ENCODE measurements at places on chromosomes 1 and 21.

GRCh38 chr1:180184041-180184440 is 29.4 kb downstream of the QSOX1 start:
- no peaks in the 10 kb centered on the region for H3K27me3 ChIP-seq
- H3K27ac ChIP-seq, result no peak overlapping the region
- no peak overlapping the region for H3K4me3 ChIP-seq

- DNase-seq, result peak; percentile 11
- no peak overlapping the region for H3K27ac ChIP-seq
- H3K4me3 ChIP-seq, result no peak overlapping the region
- no peaks in the 10 kb centered on the region for H3K4me1 ChIP-seq
Measured at GRCh38 chr1:20723537-20724363, 5.9 kb upstream of the KIF17 start.

- no peak for DNase-seq
- H3K36me3 ChIP-seq, result peaks cover 52% of the 10 kb centered on the region
- H3K4me1 ChIP-seq, result no peaks in the 10 kb centered on the region
- H3K27me3 ChIP-seq, result no peaks in the 10 kb centered on the region
- H3K4me3 ChIP-seq, result no peak overlapping the region
Measured at GRCh38 chr1:224262373-224263054, 67.5 kb downstream of the NVL start.

- H3K27ac ChIP-seq, result peak overlapping the region; percentile 75
- peaks cover 7% of the 10 kb centered on the region for H3K4me1 ChIP-seq
- no peaks in the 10 kb centered on the region for H3K27me3 ChIP-seq
Measured at GRCh38 chr1:183180634-183181056, 5.4 kb upstream of the LAMC2 start.

GRCh38 chr1:60825593-60825992 is 256.8 kb upstream of the NFIA start:
- H3K4me3 ChIP-seq, result no peak overlapping the region
- H3K36me3 ChIP-seq, result no peaks in the 10 kb centered on the region
- H3K4me1 ChIP-seq, result no peaks in the 10 kb centered on the region

GRCh38 chr1:231857609-231858135 is 231.1 kb downstream of the DISC1 start:
- DNase-seq, result no peak
- no peaks in the 10 kb centered on the region for H3K27me3 ChIP-seq
- no peak overlapping the region for H3K4me3 ChIP-seq
- H3K27ac ChIP-seq, result no peak overlapping the region

- H3K36me3 ChIP-seq, result no peaks in the 10 kb centered on the region
- H3K4me1 ChIP-seq, result no peaks in the 10 kb centered on the region
- H3K27me3 ChIP-seq, result no peaks in the 10 kb centered on the region
- no peak overlapping the region for H3K27ac ChIP-seq
- DNase-seq, result no peak
Measured at GRCh38 chr1:100034470-100034869, 64.7 kb downstream of the SLC35A3 start.

- no peaks in the 10 kb centered on the region for H3K36me3 ChIP-seq
- no peak overlapping the region for H3K27ac ChIP-seq
- no peak for DNase-seq
- no peaks in the 10 kb centered on the region for H3K27me3 ChIP-seq
- H3K4me3 ChIP-seq, result no peak overlapping the region
Measured at GRCh38 chr1:178632653-178633052, 92.4 kb upstream of the RALGPS2 start.

DNA sequence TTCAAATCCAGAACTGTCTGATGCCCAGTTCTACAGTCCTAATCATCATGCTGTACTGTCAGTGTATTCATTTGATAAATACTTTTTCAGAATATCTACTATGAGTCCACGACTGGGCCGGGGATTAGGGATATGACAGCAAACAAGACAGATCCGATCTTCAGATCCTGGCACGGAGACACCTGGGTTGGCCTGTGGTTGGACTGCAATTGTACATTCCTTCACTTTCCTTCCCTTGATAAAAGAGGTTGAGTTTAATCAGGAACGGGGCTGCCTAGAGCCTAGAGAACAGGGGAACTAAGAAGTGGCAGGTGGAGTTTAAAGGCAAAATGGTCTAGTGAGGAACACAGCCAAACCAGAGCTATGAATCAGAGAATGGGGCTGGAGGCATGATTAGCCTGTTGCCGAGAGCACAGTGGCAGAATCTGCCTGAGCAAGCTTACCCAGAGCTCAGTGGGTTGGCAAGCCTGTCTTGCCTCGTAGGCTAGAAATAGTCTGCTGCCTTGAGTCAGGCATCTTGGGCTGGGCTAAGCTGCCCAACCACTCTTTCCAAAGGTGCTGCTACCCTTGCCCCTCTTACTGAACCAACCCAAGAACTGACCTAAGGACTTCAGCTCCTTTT is 38.1 kb upstream of the PTCH2 start:
- no peak overlapping the region for H3K4me3 ChIP-seq
- H3K36me3 ChIP-seq, result no peaks in the 10 kb centered on the region
- H3K4me1 ChIP-seq, result peaks cover 3% of the 10 kb centered on the region
- no peaks in the 10 kb centered on the region for H3K27me3 ChIP-seq
- H3K27ac ChIP-seq, result peak overlapping the region; percentile 27

GRCh38 chr1:46098027-46098712 is 34.3 kb downstream of the PIK3R3 start:
- no peak overlapping the region for H3K27ac ChIP-seq
- no peak overlapping the region for H3K4me3 ChIP-seq
- H3K4me1 ChIP-seq, result no peaks in the 10 kb centered on the region
- H3K36me3 ChIP-seq, result no peaks in the 10 kb centered on the region
- H3K27me3 ChIP-seq, result no peaks in the 10 kb centered on the region

DNA sequence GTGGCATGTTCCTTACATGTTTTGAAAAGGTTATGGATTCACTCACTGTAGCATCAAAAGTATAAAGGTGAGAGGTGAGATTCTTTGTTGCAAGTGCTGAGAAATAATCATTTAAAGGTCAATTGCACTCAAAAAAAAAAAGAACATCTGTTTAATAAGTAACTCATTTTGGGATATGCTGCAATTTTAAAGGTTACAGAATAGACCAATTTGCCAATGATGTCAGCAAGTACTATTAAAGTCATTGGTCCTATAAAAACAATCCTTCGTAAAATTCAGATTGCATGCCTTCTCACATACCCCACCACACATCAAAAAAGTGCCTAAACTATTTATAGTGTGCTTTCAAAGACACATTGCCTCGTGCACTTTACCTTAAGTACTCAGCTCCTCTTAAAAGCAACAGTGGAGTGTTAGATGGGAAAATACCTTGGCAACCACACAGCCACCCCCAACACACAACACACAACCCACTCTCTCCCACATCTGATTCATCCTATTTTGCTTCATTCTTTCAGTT is 218.2 kb upstream of the ADGRL2 start:
- H3K4me1 ChIP-seq, result peaks cover 6% of the 10 kb centered on the region
- H3K27me3 ChIP-seq, result no peaks in the 10 kb centered on the region
- DNase-seq, result no peak
- no peaks in the 10 kb centered on the region for H3K36me3 ChIP-seq

GRCh38 chr1:61083013-61083806 is 849 bp downstream of the NFIA start:
- H3K27me3 ChIP-seq, result no peaks in the 10 kb centered on the region
- H3K4me3 ChIP-seq, result peak overlapping the region; percentile 95
- H3K27ac ChIP-seq, result peak overlapping the region; percentile 99
- peaks cover 2% of the 10 kb centered on the region for H3K36me3 ChIP-seq

DNA sequence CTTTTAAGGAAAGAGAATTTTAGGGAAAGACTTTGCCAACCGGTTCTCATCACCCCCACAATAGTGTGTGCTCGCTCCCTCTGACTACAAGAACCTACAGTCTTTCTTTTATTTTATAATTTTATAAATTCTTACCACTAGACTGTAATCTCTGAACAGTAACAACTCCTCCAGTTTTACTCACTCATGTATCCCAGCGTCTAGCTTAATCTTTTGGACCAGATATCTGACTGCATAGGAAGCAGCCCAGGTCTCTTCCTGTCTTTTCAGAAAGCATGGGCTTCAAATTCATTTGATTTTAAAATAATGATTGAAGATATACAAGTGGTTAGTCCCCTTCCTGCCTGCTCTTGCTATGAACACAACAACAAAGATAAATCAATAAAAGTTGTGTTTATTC is 19.0 kb upstream of the DUSP10 start:
- no peak overlapping the region for H3K4me3 ChIP-seq
- DNase-seq, result no peak
- H3K27me3 ChIP-seq, result no peaks in the 10 kb centered on the region

DNA sequence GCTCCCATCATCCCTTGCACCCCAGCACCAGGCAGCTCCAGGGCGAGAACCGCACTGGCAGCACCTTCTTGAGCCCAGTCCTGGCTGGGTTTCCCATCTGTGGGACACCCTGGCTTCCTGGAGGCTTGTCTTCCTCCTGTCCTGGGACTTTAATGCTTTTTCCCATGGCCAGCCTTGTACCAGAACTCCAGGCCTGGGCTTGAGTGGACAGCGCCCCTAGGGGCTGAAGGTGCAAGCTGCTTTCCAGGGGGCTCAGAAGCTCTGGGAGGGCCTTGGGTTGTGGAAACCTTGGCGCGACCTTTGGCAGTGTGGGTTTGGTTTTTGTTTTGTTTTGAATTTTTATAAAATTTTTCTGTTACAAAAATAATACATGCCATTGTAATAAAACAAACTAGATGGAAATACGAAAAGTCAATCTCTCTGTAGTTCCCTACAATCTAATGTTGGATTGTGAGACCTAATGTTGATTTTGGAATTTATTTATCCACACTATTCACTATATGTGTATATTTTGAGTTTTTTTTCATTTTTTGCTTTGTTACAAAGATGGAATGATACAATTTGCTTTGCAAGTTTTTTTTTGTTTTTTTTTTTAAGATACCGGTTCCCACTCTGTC is 33.8 kb upstream of the RPL11 start:
- peaks cover 18% of the 10 kb centered on the region for H3K27me3 ChIP-seq
- no peaks in the 10 kb centered on the region for H3K36me3 ChIP-seq
- DNase-seq, result no peak
- no peak overlapping the region for H3K4me3 ChIP-seq
- no peaks in the 10 kb centered on the region for H3K4me1 ChIP-seq

DNA sequence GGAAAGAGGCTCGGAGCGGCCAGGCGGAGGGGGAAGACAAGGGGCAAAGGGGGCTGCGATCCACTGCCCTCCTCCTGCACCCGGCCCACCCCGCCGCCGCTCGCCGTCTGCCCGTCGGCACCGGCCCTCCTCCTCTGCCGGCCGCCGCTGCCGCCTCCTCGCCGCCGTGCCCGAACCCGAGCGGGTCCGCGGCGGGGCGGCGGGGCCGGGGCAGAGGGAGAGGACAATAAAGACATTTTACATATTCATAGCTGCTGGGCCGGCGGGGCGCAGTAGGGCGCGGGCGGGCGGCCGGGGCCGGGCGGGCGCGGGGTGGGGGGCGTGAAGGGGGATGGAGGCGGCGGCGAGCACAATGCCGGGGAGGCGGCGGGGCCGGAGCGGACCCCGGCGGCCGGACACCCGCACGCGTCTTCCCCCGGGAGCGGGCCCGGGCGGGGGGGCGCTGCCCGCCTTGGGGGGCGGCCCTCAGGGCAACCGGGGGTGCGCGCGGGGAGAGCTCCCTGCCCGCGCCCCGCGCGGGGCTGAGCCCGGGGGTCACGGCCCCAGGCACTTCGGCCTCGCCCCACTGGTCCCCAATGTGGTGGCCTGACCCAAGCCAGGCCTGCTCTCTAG is 546 bp downstream of the POU2F1 start:
- peaks cover 12% of the 10 kb centered on the region for H3K4me1 ChIP-seq
- H3K4me3 ChIP-seq, result peak overlapping the region; percentile 93
- no peaks in the 10 kb centered on the region for H3K27me3 ChIP-seq
- H3K27ac ChIP-seq, result peak overlapping the region; percentile 95

DNA sequence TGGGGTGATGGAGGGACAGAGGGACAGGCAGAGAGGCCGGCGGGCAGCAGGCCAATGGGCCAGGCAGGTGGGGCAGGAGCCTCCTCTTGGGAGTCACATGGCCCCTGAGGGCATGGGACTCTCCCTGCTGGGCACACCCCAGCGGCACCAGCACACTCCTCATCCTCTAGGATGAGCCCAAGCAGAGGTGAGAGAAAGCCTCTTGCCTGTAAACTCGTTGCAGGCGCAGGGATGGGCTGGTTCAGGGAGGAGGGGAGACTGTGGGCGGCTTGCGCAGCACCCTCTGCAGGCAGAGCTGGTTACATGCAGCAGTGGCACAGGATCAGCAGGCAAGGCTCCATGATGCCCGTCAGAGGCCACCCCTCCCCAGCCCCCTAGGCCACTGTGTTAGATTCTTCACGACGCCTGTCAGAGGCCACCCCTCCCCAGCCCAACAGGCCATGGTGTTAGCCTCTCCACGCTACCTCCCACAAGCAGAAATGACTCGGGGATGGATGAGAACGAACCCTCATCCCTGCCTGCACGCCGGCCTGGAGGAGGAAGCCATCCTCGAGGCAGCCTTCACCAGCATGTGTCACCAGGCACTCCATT is 209.7 kb upstream of the VAMP3 start:
- no peaks in the 10 kb centered on the region for H3K27me3 ChIP-seq
- no peaks in the 10 kb centered on the region for H3K36me3 ChIP-seq
- H3K27ac ChIP-seq, result no peak overlapping the region
- no peak for DNase-seq

GRCh38 chr1:914131-914890 is 9.4 kb upstream of the SAMD11 start:
- no peak overlapping the region for H3K4me3 ChIP-seq
- no peaks in the 10 kb centered on the region for H3K4me1 ChIP-seq
- no peaks in the 10 kb centered on the region for H3K36me3 ChIP-seq
- DNase-seq, result no peak

GRCh38 chr1:8862528-8862927 is 16.0 kb downstream of the ENO1 start:
- H3K36me3 ChIP-seq, result peaks cover 81% of the 10 kb centered on the region
- H3K4me3 ChIP-seq, result no peak overlapping the region
- H3K27me3 ChIP-seq, result no peaks in the 10 kb centered on the region
- H3K4me1 ChIP-seq, result peaks cover 5% of the 10 kb centered on the region
- no peak for DNase-seq

GRCh38 chr1:43522776-43523480 is 7.8 kb upstream of the PTPRF start:
- H3K27ac ChIP-seq, result no peak overlapping the region
- H3K4me1 ChIP-seq, result no peaks in the 10 kb centered on the region
- H3K4me3 ChIP-seq, result no peak overlapping the region

DNA sequence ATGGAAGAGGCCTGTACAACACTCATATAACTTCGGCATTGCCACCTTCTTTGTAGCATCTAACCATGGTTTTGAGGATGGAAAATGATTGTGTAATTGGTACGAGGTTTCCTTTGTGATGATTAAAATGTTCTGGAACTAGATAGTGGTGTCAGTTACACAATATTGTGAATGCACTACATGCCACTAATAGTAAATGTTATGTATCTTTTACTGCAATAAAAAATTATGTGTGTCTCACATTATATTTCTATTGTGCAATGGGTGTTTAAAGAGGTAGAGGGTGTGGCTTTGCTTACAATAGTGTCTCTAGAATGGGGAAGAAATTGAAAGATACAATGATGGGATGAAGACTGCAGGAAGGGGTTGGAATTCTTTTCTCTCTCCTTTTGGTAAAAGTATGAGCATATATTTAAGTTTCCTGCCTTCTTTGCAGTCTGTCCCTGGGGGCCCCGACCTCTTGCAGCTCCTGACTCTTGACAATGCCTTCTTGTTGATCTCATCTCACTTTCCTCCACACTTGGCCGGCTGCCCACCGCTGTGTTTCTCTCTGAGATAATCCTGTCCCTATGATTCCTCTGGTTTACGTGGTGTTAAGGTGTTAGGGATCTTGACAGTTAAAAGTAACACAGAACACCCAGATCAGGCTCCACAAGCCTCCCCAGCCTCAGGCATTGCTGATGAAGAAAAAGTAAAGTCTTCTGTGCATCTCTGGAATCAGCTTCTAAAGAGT is 39.3 kb downstream of the MTARC1 start:
- no peaks in the 10 kb centered on the region for H3K36me3 ChIP-seq
- H3K4me3 ChIP-seq, result no peak overlapping the region
- H3K4me1 ChIP-seq, result peaks cover 39% of the 10 kb centered on the region
- H3K27me3 ChIP-seq, result no peaks in the 10 kb centered on the region

Measured in tibial artery (tissue), 4 donors.